Glutamatergic neuron (in vitro differentiated cells): ENCODE measurements at places on chromosomes 5 and 9.

DNA sequence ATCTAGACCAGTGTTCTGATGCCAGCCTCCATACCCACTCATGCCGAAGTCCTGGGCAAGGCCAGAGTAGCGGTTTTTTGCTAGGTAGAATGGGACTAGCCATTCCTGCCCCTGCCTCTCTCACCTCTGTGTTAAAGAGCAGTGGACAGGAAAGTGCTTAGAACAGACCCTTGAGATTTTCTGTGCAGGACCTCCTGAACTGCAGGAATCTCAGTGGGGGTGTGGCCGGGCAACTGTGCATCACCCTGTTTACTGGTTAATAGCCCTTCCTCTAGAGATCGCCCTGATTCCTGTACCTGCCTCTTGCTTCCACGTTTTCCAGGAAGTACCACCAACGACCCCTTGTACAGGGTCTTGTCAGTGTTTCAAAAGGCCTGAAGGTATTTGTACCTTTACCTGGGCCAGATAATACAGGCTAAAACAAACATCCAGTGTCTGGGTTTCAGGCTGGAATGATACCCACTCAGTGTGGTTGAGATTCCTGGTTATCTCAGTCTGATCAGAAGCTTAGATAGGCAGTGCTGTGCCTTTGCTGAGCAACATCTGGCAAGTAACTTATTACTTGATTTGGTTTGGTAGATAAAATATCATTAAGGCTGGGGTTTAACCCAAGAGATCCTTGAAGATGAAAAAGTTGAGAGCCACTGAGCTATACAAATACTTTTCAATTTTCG is 65.9 kb downstream of the RGS3 start:
- no peak overlapping the region for H3K27ac ChIP-seq
- no peak overlapping the region for H3K4me3 ChIP-seq
- DNase-seq: no peak
- peaks cover 9% of the 10 kb centered on the region for H3K27me3 ChIP-seq
- H3K4me1 ChIP-seq: peaks cover 26% of the 10 kb centered on the region

DNA sequence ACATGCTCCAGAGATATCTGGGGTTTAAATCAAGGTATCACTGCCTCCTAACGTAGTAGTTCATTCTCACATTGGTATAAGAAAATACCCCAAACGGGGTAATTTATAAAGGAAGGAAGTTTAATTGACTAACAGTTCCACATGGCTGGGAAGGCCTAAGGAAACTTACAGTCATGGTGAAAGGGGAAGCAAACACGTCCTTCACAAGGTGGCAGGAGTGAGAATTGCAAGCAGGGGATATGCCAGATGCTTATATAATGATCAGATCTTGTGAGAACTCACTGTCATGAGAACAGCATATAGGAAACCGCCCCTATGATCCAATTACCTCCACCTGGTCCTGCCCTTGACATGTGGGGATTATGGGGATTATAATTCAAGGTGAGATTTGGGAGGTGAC is 1280.2 kb upstream of the C9orf72 start:
- DNase-seq: no peak
- H3K27me3 ChIP-seq: peaks cover 2% of the 10 kb centered on the region
- H3K4me1 ChIP-seq: peaks cover 9% of the 10 kb centered on the region
- H3K36me3 ChIP-seq: no peaks in the 10 kb centered on the region
- no peak overlapping the region for H3K27ac ChIP-seq

DNA sequence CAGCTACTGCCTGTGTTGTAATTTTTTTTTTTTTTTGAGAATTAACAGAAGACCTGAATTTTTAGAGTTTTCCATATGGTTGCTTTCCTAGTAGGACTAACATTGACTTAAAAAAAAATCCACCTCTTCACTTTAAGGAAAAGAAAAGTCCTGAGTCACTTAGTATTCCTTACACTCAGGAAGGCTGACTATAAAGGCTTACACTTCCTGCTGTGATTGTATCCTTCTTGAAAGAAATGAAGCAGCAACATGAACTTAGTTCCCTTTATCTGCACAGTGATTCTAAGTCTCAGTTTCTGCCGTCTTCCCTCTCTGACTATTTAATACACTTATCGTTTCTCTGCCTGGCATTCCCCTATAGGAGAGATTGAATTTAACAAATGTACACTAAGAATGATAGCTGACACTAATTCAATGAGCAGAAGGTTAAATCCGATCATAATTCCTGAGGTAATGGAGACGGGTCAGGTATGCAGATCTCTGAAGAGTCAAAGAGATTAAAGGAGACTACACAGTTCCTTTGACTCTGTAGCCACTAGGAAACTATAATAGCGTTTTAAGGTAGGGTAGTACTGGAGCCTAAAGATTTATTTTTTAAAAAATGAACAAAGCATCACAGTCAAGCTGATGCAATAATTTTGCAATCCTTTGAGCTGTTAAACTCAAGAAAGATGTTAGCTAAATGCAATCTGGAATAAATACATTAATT is 185.1 kb upstream of the ELAVL2 start:
- no peak for DNase-seq
- H3K4me1 ChIP-seq: peaks cover 33% of the 10 kb centered on the region
- H3K4me3 ChIP-seq: peak overlapping the region; percentile 30
- H3K27ac ChIP-seq: peak overlapping the region; percentile 84

- no peak overlapping the region for H3K4me3 ChIP-seq
- no peak for DNase-seq
- no peaks in the 10 kb centered on the region for H3K36me3 ChIP-seq
- H3K27ac ChIP-seq: no peak overlapping the region
Measured at GRCh38 chr9:94014920-94015319, 59.8 kb upstream of the BARX1 start.

DNA sequence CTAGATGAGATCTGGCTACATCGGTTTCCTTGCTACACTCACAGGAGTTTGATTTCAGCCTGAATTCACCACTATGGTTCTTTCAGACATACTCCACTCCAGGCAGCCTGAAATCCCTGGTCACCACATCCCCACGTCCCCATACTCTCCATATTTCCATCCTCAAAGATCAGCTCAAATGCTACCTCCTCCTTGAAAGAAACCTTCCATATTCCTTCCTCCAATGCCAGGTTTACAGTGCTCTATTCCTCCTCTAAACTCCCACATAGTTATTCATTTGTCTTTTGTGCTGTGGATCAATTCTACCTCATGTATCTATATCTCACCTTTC is 151.7 kb downstream of the GLIS3 start:
- no peak overlapping the region for H3K27ac ChIP-seq
- no peaks in the 10 kb centered on the region for H3K36me3 ChIP-seq
- H3K4me3 ChIP-seq: no peak overlapping the region
- no peak for DNase-seq
- H3K4me1 ChIP-seq: peaks cover 6% of the 10 kb centered on the region

DNA sequence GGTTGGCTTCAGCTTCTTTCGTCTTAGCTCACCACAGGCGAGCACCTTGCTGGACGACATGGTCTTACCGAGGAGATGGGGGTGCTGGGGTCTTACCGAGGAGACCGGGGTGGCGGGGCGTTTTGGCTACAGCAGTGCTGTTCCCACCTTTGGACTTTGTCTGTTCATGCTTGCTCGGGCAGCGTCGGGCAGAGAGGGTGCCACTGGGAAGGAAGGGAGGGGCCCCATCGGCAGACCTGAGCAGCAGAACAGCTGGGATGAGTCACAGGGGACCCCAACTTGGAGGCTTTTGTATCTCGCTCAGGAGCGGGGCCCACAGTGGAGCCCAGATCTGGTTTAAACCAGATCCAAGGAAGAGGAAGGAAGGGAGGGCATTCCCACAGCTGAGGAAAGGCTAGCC is 106.0 kb upstream of the CACNA1B start:
- peaks cover 3% of the 10 kb centered on the region for H3K4me1 ChIP-seq
- H3K27ac ChIP-seq: no peak overlapping the region
- no peak overlapping the region for H3K4me3 ChIP-seq
- peaks cover 7% of the 10 kb centered on the region for H3K27me3 ChIP-seq
- peaks cover 12% of the 10 kb centered on the region for H3K36me3 ChIP-seq
- no peak for DNase-seq

GRCh38 chr9:81690251-81690851 is 1.0 kb upstream of the TLE1 start:
- peak overlapping the region; percentile 94 for H3K4me3 ChIP-seq
- peaks cover 17% of the 10 kb centered on the region for H3K27me3 ChIP-seq
- H3K27ac ChIP-seq: peak overlapping the region; percentile 81
- peak; percentile 43 for DNase-seq
- no peaks in the 10 kb centered on the region for H3K36me3 ChIP-seq
